Right lobe of liver (tissue), 6 donors: ENCODE measurements at places on chromosomes 16 and 17. TPM values are rescaled to one million over a fixed set of nuclear protein-coding genes. Genes with fewer than 3 reads are reported as not detected.

DNA sequence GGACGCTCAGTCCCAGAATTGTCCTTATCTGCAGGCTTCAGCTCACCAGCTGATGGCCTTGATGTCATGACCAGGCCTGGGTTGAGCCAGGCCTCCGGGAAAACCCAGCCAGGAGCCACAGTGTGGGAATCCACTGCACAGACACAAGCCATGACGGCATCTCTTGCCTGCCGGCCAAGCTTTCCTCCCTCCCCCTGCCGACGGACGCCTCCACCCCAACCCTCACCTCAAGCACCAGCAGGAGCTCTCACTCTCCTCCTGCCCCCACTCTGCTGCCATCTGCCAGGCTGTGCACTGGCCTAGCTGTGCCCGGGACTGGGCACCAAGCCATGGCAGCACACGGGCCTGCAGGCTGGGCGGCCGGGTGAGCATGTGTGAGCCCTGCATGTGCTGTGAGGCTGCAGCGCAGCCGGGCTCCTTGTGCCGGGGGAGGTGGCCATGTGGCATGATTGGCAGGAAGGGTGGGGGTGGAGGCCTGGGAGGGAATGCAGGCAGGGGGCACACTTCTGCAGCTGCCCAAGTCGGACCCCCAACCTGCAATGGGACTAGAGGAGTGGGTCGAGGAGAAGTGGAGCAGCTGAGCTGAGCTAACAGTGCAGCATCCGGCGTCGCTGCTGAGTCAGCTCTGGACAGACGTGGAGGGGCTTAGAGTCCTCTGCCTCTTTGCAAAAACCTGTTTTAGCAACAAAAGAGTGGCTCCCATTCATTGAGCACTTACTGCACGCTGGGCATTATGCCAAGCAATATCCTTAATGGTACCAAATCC lies 268.5 kb downstream of the CBLN1 start:
- DNase-seq: no peak
- H3K4me3 ChIP-seq: no peak overlapping the region
- no peak overlapping the region for H3K27ac ChIP-seq
- no peaks in the 10 kb centered on the region for H3K36me3 ChIP-seq

The ZNF423 gene
- total RNA-seq: 1.2 TPM

DNA sequence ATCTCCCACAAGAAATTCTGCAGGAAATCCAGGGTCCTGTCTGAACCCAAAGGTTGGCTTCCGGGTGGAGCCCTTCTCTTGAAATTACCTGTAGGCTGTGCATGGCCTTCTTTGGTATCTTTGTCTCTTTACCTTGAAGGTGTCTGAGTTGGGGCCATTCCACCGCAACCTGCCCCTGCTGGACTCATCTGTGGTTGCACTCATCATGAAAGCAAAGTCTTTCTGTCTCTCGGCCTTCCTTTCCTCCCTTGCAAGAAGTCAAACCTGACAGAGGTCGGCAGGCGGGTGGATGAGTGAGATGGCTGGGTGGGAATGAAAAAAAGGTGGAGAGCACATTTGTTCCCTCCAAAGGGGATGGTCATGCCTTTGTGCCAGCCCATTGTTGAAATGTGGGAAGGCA lies 25.1 kb downstream of the SALL1 start:
- DNase-seq: no peak
- peaks cover 16% of the 10 kb centered on the region for H3K4me1 ChIP-seq
- H3K27me3 ChIP-seq: no peaks in the 10 kb centered on the region

The NPLOC4 gene
- 63.2 TPM for total RNA-seq

- no peaks in the 10 kb centered on the region for H3K4me1 ChIP-seq
- H3K27ac ChIP-seq: no peak overlapping the region
- peak; percentile 18 for DNase-seq
- no peaks in the 10 kb centered on the region for H3K36me3 ChIP-seq
- no peak overlapping the region for H3K4me3 ChIP-seq
Observed at GRCh38 chr16:56354016-56354415, 71.3 kb downstream of the AMFR start.

GRCh38 chr16:80580109-80580832 lies 39.5 kb downstream of the DYNLRB2 start:
- H3K4me1 ChIP-seq: no peaks in the 10 kb centered on the region
- no peak overlapping the region for H3K4me3 ChIP-seq
- no peaks in the 10 kb centered on the region for H3K27me3 ChIP-seq
- no peak for DNase-seq

- H3K4me1 ChIP-seq: peaks cover 4% of the 10 kb centered on the region
- no peaks in the 10 kb centered on the region for H3K36me3 ChIP-seq
- no peaks in the 10 kb centered on the region for H3K27me3 ChIP-seq
- no peak overlapping the region for H3K4me3 ChIP-seq
Observed at GRCh38 chr16:56910654-56911539, 21.0 kb upstream of the HERPUD1 start.

GRCh38 chr17:62744259-62744658 lies 63.9 kb downstream of the MARCHF10 start:
- no peak for DNase-seq
- no peaks in the 10 kb centered on the region for H3K27me3 ChIP-seq
- H3K36me3 ChIP-seq: no peaks in the 10 kb centered on the region
- H3K27ac ChIP-seq: no peak overlapping the region
- no peaks in the 10 kb centered on the region for H3K4me1 ChIP-seq
- no peak overlapping the region for H3K4me3 ChIP-seq

The HES7 gene
- not detected for total RNA-seq

DNA sequence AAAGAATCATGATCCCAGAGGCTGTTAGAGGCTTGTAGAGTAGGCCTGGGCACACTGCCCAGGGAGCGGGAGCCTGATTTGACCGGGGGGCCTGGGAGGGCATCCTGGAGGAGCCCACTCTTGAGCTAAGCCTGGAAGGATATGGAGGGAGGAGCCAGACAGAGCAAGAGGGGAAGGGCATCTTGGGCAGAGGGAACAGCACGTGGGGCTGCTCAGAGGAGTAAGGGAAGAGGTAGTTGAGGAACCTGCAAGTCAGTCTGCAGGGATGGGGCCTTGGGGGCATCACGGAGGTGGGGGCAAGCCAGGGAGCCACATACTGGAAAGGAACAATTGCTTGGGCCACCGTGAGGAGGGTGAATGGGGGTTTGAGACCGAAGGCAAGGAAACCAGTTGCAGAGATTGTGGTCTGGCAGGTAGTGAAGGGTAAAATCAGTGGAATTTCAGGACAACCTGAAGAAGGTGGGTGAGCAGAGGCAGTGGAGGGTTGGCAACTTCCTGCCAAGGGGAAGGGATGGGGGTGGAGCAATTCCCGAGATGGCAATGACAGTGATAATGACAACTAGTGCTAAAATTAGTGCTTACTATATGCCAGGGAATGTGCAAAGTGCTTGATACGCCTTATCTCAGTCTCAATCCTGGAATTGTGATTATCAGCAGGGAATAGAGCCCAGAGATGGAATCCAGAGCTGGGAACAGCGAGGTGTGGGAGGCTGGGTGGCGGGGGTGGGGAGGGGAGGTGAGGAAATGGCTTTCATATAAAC lies 9.7 kb upstream of the RAI1 start:
- no peaks in the 10 kb centered on the region for H3K4me1 ChIP-seq
- no peak for DNase-seq
- H3K36me3 ChIP-seq: no peaks in the 10 kb centered on the region
- no peak overlapping the region for H3K4me3 ChIP-seq
- no peak overlapping the region for H3K27ac ChIP-seq
- no peaks in the 10 kb centered on the region for H3K27me3 ChIP-seq

- no peaks in the 10 kb centered on the region for H3K27me3 ChIP-seq
- H3K27ac ChIP-seq: no peak overlapping the region
- no peak overlapping the region for H3K4me3 ChIP-seq
Observed at GRCh38 chr16:17457997-17458396, 12.8 kb downstream of the XYLT1 start.

GRCh38 chr16:71930013-71930563 lies 34.8 kb downstream of the IST1 start:
- H3K4me3 ChIP-seq: no peak overlapping the region
- DNase-seq: no peak
- no peaks in the 10 kb centered on the region for H3K4me1 ChIP-seq
- H3K27ac ChIP-seq: no peak overlapping the region

The TEX14 gene
- not detected for total RNA-seq

The ANKFY1 gene
- total RNA-seq: 34.9 TPM

DNA sequence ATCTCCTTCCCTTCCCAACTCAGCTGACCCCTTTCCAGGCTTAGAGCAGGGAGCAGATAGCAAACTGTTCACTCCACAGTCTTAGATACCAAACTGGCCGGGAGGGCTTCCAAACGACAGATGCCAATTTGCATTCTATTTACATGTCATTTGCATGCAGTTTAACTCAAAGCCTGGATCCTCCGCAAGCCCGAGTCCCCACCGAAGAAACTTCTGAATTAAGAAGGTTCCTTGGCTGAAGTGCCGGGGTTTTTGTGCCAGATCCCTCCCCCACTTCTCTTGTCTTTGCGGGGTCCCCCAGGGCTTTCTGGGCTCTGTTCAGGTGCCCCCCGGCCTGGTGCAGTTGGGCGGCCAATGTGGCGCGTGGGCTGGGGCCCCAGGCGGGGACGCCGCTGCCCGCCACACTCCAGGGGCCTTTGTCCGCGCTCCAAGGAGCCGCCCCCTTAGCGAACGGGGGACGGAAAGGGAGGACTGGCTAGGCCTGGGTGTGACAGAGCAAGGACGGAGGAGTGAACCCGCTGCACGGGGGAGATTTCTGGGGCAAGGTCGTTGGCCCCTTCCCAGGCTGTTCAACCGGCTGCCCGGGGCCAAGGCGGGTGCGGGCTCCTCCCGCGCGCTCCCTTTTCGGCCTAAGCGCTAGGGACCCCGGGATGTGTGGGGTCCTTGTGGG lies 1.2 kb downstream of the GPRC5B start:
- peak overlapping the region; percentile 52 for H3K4me3 ChIP-seq
- H3K4me1 ChIP-seq: no peaks in the 10 kb centered on the region
- DNase-seq: no peak

DNA sequence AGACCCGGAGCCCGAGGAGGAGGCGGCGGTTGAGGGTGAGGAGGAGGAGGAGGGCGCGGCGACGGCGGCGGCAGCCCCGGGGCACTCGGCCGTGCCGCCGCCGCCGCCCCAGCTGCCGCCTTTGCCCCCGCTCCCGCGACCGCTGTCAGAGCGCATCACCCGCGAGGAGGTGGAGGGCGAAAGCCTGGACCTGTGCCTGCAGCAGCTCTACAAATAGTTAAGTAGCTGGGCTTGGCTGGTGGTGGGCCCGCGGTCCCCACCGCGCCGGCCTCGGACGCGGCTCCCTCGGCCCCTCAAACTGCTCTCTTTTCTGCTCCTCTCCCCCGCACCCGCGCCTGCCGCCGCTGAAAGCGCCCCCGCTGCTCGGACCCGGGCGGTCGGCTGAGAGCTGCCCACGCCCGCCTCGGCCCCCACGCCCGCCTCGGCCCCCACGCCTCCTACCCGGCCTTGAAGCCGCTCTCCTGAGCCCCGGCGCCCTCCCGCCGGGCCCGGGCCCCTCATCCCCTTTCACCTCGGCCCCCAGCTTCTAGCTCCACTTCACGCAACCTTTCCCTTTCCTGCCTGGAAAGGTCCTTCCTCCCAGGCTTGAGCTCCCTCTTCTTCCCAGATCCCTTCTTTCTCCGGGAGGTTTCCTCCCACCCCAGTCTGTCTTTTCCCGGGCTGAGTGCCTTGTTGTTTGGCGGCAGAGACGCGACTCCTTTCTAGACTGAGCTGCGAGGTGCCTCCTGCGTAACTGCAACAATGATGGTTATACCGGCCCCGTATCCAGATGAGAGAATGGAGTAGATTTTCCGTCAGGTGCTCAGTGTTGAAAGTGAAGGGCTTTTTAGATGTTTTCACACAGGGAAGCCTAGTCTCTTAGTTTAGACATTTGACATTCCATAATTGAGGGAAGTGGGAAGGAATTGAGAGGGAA lies 850 bp downstream of the PPM1E start:
- H3K27ac ChIP-seq: no peak overlapping the region
- H3K4me1 ChIP-seq: peaks cover 2% of the 10 kb centered on the region
- no peak for DNase-seq
- no peaks in the 10 kb centered on the region for H3K27me3 ChIP-seq
- H3K36me3 ChIP-seq: no peaks in the 10 kb centered on the region

The ZP2 gene
- not detected for total RNA-seq

The KIF1C gene
- 69.0 TPM for total RNA-seq

The NXN gene
- 2.7 TPM for total RNA-seq

DNA sequence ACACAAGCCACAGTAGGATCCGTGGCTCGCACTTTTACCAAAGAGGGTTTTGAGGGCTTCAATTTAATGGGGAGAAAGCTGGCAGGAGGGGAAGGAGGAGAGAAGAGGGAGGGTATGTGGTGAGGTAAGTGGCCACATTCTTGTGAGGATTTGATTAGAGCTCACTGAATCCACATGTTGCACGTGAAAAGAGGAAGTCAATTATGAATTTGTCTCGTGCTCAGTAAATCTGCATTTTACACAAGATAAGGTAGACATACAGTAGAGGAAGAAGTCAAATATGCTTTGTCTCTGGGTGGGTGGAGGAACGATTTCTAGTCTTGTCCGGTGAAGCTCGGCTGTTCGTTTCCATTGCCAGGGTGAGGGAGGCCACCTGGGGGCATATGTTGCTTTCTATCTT lies 862 bp downstream of the ZNF232 start:
- H3K4me1 ChIP-seq: no peaks in the 10 kb centered on the region
- H3K36me3 ChIP-seq: peaks cover 8% of the 10 kb centered on the region
- H3K27me3 ChIP-seq: peaks cover 3% of the 10 kb centered on the region
- peak overlapping the region; percentile 93 for H3K4me3 ChIP-seq

GRCh38 chr16:57572978-57573728 lies 30.7 kb downstream of the ADGRG5 start:
- no peak overlapping the region for H3K27ac ChIP-seq
- no peaks in the 10 kb centered on the region for H3K27me3 ChIP-seq
- DNase-seq: no peak
- no peak overlapping the region for H3K4me3 ChIP-seq
- no peaks in the 10 kb centered on the region for H3K36me3 ChIP-seq

The TNFRSF17 gene
- total RNA-seq: not detected

DNA sequence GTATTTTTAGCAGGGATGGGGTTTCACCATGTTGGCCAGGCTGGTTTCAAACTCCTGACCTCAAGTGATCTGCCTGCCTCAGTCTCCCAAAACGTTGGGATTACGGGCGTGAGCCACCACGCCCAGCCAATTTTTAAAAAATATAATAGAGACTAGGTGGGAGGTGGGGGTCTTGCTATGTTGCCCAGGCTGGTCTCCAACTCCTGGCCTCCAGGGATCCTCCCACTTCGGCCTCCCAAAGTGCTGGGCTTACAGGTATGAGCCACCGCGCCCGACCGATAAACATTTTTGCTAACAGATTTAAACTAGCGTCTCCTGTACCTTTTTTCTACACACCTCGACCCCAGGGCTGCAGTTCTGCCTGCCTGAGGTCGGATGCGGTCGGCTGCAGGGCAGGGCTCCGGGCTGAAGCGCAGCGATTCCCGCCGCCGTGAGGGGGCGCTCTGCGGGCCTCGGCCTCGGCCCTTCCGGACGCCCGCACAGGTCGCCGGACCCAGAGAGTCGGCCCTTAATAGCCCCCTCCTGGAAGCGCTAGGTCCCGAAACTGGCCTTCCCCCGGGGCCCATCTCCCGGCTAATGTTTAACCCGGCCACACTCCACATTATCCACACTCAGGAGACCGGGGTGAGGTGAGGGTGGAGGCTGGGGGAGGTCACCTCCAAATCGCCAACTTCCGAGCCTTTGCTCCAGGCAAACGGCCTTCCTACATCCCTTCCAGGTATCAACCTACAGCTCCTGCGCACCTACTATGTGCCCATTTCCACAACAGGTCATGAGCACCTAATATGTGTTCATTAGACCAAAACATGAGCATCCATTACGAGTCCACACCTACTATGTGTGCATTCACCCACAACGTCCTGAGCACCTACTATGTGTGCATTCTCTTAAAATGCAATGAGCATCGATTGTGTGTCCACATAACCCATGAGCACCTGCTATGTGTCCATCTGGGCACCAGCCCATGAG lies 2.0 kb upstream of the GLIS2 start:
- no peak for DNase-seq
- no peaks in the 10 kb centered on the region for H3K4me1 ChIP-seq
- H3K4me3 ChIP-seq: no peak overlapping the region
- no peaks in the 10 kb centered on the region for H3K36me3 ChIP-seq
- H3K27ac ChIP-seq: no peak overlapping the region
- H3K27me3 ChIP-seq: no peaks in the 10 kb centered on the region
